ENCODE measurements at places on chromosomes 5 and 9.

GRCh38 chr9:92977279-92977678 lies 30.0 kb downstream of the FGD3 start:
- DNase-seq = no peak

DNA sequence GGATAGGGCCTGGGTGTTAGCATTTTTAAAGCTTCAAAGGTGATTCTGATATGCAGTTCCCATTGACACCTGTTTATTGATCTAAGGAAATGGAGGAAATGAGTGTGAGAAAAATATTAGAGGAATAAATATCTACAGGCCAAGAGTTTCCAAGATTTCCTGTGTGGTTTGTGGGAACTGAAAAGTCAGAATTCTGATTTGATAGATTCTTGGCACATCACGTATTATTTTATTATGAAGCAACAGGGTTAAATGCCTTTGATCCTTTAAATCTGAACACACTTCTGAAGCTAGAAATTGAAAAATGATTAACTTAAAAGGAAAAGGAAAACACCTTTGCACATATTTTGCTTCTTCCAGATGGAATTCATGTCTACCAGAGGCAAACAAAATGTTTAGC lies 113.7 kb downstream of the CD180 start:
- DNase-seq = no peak

- DNase-seq = no peak
Measured at GRCh38 chr5:40475561-40475960, 204.2 kb upstream of the PTGER4 start.

DNA sequence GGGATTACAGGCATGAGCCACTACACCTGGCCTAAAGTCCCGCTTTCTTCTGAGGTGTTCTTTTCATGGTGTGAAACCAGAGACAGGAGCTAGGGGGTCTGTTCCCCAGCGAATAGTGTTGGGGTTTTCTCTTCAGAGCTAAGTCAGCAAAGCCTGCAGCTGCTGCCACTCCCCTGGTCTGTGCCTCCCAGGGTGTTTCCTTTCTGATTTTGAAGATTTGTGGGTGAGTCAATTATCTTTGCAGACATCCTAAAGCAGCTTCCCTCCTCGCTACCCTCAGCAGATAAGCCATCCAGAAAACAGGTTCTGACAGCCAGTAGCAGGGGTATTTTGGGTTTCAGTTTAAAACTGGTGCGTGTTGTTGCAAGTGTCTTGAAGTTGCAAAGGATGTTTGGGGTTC lies 72.0 kb upstream of the IQGAP2 start:
- no peak for DNase-seq

DNA sequence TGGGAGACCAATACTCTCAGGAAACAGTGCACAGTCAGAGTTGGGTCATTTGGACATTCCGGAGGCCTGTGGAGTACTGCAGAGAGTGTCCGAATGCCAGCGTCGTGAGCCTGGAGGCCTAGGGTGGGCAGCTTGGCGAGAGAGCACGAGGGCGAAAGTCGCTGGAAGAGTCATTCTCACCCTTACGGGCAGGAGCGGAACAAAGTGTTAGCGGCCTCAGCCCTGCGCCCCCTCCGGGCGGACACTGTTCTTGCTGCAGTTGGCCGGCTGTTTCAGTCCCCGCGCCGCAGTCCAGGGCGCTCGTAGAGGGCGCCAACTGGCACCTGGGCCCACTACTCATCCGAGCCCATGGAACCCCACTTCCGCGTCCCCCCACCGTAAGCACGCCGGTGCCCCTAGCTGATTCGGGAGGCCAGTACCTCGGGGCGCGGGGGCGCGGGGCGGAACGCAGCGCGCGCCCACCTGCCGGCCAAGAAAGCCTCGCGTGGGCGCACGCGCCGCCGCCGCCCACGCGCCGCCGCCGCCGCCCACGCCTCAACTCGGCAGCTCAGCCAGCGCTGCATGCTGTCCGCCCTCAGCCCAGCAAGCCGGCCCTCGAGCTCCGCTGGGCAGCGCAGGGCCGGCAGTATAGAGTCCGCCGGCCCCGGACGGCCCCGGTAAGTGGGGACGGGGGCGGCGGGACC lies 99.7 kb upstream of the CCL21 start:
- DNase-seq = no peak

GRCh38 chr5:109987970-109988369 lies 298.2 kb downstream of the MAN2A1 start:
- DNase-seq = no peak

DNA sequence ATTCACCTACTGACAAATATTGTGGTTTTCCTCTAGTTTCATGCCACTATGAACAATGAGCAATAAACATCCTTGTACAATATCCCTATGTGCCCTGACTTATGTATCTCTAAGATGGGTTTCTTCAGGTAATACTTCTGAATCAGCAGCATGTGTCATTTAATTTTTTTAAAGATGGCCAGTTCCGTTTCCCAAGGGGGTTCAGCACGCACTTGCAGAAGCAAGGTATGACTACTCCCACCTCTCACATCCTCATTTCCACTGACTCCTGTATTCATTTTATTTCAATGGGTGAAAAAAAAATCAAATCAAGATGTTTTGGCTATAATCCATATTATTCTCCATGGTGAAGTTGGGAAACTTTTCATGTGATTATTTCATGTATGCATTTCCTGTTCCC lies 14.7 kb upstream of the ADAMTS19 start:
- DNase-seq = no peak

DNA sequence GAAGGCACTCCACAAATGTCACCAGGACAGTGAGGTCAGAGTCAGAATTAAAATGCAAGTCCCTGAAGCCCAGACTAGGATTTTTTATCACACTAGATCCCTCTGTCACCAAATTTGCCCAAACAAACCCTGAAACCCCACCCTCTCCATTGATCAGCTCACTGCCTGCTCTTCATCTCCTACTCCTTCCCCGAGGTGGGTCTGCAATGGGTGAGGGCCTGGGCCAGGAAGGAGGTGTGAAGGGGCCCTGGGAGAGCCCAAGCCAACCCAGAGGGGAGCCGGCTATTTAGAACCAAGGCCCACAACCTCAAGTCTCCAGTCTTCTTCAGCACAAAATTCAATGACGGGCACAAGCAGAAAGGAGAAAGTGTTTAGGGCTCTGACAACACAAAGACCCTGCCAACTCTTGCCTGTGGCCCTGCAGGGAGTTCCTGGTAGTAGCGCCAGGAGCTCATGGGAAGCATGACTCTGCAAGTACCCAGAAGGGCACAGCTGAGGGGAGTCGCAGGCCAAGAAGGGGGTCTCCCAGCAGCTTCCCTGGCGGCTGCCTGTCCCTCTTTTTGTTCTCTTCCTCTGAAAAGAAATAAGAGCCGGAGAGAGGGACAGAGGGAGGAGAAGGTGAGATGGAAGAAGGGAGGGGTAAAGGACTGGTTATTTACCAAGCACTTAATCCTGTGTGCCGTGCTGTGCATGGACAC lies 5.5 kb downstream of the FOXI1 start:
- DNase-seq = no peak

- DNase-seq = no peak
Measured at GRCh38 chr5:670396-671270, 22.5 kb downstream of the TPPP start.

DNA sequence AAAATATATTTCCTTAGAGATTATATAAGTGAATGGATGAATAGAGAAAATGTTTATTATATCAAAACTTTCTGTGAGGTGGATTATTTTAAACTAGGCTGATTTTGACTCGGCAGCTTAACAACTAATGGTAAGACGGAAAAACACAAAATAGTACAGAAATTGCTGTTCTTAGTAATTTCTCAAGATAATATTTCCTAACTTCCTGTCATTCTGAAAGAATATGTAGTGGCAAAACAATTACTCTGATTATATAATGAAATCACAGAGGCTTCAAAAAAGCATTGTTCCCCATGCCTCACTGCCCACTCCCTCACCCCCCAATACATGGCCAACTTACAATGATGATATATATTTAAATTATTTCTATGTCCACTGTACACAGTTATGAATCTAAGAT lies 85.4 kb downstream of the YTHDC2 start:
- no peak for DNase-seq

DNA sequence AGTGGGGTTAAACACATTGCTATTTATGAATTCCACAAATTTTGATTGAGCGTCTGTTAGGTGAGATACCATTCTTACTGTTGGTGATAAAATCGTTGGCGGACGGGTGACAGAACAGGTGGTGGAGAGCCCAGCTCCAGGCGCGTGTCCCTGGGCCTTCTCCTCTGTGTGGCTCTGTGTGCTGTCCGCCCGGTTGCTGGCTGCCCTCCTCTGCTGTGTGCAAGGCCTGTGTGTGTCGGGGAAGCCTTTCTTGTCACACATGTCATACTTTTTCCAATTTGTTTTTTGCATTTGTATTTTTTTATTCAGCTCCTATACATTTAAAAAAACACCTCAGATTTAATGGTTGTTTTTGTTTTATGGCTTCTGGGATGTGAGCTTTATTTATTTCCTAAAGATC lies 33.9 kb downstream of the TENT4A start:
- DNase-seq = no peak
